ENCODE measurements at places on chromosomes 3 and 15.

DNA sequence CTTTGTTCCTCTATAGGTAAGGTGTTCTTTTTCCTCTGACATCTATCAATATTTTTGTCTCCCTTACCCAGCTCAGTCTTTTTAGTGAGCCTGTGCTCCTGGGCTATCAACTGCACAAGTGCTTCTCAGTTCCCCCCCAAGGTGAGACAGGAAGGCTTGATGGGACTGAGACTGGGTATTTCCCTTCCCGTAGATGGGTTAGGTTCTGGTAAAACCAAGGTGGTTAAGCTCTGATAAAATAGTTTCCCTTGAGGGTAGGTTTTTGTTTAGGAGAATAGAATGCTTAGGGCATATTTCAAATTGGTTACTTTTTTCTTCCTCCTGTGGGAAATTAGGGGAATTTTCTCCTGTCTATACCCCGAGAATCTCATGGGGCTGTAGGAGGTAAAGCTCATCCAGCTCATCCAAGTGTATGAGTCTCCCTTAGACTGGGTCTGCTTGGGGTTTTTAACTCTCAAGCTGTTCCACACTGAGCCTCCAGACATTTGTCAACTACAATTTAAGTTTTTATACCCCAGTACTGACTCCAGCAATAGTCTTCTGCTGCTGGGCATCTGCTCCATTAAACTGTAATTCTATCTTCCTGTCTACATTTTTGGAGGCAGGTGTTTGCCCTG lies 44.9 kb downstream of the OXSR1 start:
- DNase-seq, result no peak

DNA sequence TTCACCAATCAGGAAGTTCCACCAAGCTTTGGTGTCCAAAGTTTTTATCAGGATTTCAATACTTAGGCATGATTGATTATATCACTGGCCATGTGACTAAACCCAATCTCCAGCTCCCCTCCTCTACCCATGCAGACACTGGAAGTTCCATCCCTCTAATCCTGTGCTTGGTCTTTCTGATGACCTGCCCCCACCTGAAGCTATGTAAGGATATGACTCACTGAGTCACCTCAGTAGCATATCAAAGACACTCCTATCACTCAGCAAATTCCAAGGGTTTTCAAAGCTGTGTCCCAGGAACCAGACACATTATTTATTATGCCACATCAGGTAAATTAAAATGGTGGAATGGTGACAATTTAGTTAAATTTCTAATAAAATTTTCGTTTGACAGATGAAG lies 158.9 kb downstream of the TAFA4 start:
- DNase-seq, result no peak

DNA sequence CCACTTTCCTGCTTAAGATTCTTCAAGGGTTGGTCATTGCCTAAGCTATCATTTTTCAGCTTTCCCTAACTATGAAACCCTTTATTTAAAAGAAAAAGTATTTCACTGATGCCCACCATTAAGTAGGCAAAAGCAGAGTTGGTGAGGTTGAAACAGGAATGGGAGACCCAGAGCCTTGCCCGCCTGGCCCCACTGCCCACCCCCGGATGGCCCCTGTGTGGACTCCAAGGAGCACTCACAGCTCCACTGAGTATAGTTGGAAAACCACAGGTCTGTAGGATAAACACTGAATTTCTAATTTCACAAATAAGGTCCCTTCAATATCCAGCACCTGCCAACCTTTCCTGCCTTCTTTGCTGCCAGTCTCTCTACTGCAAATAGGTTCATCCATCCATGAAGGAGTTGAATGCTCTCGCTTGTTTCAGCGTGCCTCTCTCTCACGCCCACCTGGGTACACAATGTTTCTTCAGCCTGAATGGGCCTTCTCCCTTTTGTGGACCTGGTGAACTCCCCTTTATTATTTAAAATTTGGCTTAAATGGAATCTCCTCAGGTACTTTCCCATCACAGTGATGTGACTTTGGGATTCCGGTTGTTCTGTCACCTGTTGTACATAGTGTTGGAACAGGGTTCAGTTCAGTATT lies 8.7 kb upstream of the ACAP2 start:
- DNase-seq, result peak; percentile 89

- no peak for DNase-seq
Measured at GRCh38 chr15:68749793-68750192, 70.9 kb downstream of the ANP32A start.

GRCh38 chr3:149881879-149882278 lies 68.9 kb downstream of the RNF13 start:
- DNase-seq, result no peak

DNA sequence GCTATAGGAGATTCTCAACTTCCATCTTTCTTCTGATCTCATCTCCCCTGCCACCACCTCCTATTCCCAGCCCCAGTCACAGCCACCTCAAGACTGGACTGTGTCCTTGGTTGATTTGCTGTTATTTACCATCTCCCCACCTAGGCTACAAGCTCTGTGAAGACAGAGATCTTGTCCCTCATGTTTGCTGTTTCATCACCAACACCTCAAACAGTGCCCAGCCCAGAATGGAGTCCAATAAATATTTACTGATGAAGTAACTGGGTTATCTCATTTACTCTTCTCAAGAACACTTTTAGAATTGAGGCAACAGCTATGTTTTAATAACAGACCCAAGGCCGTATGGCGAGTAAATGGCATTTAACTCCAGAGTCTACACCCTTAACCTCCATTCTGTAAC lies 29.1 kb upstream of the ARHGEF3 start:
- no peak for DNase-seq

DNA sequence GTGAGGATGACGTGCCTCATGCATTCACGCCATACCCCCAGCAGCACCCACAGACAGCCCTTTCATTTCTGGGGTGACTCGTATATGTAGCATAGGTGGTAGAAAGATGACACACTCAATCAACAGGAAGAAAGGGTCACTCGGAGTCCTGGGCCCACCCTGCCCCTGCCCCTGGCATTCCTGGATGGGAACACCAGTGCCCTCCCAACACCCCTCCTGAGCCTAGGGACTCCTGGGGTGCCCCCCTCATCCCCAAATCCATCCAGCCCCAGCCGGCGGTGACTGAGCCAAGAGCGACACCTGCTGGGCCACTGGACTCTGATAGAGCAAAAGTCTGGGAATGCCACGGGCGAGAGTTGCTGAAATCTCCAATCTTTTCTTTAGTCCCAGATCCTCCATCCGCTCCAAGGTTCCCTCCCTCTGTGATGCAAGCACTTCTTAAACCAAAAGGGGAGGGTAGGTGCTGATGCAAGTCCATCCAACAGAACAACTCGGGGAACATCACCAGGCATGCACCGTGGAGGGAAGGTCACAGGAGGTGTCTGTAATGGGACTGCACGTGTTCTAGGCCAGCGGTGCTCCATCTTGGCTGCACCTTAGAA lies 31.1 kb downstream of the ACAN start:
- DNase-seq, result no peak

DNA sequence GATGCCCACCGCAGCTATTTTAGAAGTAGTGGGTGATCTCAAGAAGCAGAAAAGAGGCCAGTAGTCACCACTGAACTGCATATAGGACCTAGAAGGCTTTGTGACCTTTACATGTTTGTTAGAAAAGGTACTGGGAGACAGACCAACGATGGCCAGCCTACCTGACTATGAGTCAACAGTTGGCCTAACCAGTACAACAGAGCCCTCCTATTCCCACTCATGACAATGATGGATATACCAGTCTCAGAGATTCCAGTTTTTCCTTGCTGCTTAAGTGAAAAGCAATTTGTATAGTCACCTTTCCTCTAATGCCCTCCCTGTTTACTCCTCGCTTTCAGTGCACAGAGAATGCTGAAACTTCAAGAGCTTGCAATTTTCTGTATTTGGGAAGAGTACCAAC lies 86.6 kb upstream of the PPIB start:
- no peak for DNase-seq

DNA sequence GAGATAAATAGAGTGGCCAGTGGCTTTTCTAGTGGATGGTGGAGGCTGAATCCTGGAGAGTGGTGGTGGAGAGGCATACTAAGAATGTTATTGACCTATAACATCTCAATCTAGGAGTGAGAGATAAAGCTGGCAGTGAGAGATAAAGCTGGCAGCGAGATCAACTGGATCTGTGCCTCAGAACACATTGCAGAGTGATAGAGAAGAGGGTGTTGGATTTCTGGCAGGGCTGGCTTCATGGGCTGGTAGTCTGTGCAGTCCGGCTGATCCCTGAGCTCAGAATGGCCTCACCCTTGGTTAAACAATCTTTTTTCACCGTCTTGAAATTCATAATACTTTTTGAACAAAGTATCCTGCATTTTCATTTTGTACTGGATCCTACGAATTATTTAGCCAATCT lies 221.2 kb downstream of the NLGN1 start:
- no peak for DNase-seq

GRCh38 chr3:127192576-127193232 lies at the start of gene PRR23E:
Gene PRR23E (plus strand): TSS chr3:127193131. CDS start chr3:127196686, 3,555 bp downstream.
- DNase-seq, result no peak

Data from NCI-H2107 (cell line).